ENCODE measurements at places on chromosomes 1 and 21. TPM values are rescaled to one million over a fixed set of nuclear protein-coding genes. Genes with fewer than 3 reads are reported as not detected.

DNA sequence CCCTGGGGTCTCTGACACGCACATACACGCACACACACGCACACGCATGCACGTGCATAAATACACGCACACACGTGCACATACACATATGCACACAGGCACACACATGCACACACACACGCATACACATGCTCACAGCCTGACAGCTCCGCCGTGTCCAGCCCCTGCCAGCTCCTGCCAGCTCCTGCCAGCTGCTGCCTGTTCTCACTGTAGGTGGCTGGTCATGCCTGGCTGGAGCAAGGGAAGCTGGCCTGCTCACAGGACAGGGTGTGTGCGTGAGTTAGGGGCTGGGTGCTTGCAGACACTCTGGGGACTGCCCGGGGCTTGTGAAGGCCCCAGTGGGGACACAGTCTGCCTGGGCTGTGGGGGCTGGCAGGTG lies 4.9 kb downstream of the PLCH2 start:
- no peak for DNase-seq

The KCNK2 gene
- 0.05 TPM for total RNA-seq

DNA sequence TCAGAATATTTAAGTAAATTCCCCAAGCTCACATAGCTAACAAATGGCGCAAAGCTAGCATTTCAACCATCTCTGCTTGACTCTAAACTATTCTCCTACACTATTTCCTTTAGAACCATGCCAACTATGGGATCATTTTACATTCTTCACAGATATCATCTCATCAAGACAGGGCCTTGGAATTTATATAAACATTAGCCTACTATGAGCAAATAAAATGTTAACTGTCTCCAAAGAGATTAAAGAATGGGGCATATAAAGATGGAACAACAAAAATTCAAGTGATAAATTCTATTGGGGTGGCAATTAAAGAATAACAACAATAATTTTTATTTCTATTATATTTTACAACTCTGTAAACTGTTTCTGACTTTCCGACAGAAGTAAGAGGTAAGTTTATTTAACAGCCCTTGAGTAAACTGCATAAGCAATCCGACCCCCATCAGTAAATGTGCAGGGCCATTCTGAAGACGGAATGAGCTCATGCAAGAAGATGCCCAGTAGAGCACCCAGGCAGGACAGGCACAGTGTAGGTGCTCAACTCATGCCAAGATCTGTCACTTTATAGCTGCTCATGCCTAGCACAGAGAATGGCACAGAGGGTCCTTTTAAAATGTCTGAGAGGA lies 261.9 kb downstream of the VAV3 start:
- DNase-seq = no peak

GRCh38 chr1:7050751-7051665 lies 265.8 kb downstream of the CAMTA1 start:
- no peak for DNase-seq

GRCh38 chr21:26064506-26064905 lies 106.1 kb downstream of the APP start:
- DNase-seq = no peak

DNA sequence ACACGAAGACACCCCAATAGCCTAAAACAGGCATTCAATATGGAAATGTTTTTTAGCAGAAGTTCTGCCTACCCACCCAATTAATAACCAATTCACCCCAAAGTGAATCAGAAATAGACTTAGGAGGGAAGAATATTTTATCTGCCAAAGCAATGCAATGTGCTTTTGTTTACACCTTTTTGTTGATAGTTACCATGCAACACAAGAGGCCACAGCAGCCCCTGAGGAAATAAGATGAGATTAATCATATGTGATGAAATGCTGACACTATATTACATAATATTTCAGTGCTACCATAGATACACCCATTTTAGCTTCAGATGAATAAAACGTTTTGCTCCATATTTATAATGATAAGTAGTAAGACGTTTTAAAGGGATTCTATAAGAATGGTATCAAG lies 60.9 kb upstream of the RGS2 start:
- no peak for DNase-seq

The TTLL7 gene
- total RNA-seq = 3.8 TPM

The TMEM269 gene
- not detected for total RNA-seq

DNA sequence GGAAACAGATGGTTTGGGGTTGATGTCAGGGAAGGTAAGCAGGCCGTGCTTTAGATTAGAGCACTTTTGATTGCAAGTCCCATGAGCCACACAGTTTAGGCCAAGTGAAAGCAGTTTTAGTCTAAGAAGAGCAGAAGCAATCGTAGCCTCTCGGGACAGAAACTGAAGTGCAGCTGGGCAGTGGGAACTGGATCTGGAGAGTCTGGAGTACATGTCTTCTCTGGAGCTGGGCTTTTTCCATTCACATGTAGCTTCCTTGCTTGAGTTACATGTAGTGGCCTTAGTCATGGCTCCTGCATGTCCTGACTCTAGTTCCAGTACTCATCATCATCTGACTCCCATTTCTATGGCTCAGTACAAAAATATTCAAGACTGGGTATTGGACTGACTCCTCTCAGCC lies 16.7 kb downstream of the CAMTA1 start:
- no peak for DNase-seq

The MTARC1 gene
- total RNA-seq = 0.93 TPM

DNA sequence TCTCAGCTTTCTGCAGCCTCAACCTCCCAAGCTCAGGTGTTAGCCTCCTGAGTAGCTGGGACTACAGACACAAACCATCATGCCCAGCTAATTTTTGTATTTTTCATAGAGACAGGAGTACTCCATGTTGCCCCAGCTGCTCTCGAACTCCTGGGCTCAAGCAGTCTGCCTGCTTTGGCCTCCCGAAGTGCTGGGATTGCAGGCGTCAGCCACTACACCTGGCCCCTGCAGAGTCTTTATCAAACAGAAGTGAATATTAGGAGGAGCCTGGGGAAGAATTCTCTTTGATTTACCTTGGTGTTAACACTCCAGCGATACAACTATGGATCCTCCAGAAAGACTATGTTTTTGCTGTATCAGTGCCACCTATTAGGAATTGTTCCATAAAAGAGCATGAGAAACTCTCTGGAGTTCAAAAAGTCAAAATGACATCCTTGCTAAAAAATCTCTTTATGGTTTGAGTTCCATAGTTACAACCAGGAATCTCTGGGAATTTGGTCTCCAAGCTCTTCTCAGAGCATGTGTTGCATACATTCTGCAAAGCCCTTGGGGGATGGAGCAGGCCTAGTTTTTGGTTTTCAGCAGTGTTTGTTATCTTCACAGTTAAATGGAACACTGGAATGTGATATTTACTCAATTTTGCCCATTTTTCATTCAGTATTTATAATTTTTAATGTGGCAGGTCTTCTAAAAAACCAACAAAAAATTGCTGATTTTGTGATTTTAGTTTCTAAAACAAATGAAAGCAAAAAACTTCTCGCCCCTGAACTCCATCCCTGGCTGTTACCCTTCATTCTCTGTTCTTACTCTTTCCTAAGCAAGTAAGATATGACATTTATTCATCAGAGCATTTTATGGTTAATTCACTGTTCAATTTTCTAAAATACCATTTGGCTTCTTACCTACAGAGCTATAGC lies 77.3 kb downstream of the OLFML2B start:
- no peak for DNase-seq

- no peak for DNase-seq
Measured at GRCh38 chr1:179002552-179003345, 22.9 kb upstream of the FAM20B start.

The ANXA9 gene
- not detected for total RNA-seq

The SELP gene
- 27.7 TPM for total RNA-seq

DNA sequence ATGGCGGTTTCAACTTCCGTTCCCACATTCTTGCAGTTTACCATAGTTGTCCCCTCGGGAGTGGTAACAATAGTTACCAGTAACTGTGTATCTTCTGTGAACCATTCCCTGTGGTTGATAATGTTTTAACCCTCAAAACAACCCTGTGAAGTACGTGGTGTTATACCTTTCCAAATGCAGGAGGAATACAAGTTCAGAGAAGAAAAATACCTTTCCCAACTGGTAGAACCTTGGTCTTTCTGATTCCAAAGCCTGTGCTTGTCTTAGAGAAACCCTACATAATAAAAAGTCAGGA lies 789 bp downstream of the BTF3L4 start:
- no peak for DNase-seq

- no peak for DNase-seq
Measured at GRCh38 chr1:5976231-5976630, 16.0 kb downstream of the NPHP4 start.

The CFHR5 gene
- not detected for total RNA-seq

The WDR64 gene
- not detected for total RNA-seq

The LIX1L gene
- total RNA-seq = 42.2 TPM

- no peak for DNase-seq
Measured at GRCh38 chr1:184851822-184852746, 97.4 kb upstream of the EDEM3 start.

The FAM163A gene
- total RNA-seq = 1.5 TPM

All from glomerular endothelial cell (primary cell).